Activated CD4-positive, alpha-beta T cell treated with anti-CD3 and anti-CD28 coated beads, Interleukin-2, Interleukin-4, amounts not matched to agents 100 ng/mL and 50 ng/mL, durations not matched to agents 16 hours and 8 hours (primary cell): ENCODE measurements at places on chromosomes 4 and X.

DNA sequence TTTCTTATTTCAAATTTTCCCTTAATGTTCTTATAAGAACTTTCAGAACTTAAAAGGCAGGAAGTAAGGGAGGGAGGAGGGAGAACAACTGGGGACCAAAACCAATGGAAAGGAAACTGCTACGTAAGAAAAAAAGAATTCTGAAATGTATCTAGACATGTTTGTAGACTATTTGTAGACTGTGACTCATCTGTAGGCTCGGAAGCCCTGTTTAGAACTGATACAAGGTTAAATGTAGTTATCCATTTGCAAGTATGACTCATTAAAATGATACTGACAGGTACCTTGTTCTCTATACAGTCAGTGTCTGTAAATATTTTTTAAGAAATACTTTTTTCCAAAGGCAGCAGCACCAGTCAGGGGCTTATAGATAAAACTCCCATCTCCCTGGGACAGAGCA lies 202.0 kb downstream of the DHX15 start:
- DNase-seq, result no peak

DNA sequence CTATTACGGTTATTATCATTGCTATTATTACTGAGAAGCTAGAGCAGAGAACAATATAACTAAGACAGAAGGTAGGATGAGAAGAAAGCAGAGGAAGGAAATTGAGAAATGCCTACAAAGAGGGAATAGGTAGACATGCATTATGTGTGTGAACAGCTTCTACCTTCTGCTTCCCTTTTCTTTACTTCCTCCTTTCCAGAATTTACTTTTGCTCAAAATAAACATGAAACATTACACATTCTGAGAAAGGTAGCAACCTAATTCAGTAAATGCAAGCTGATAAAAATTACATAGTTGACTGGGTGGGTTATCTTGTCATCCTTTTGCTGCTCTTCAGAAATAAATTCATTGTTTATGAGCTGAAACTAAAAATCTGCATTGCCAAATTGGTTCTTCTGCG lies 54.6 kb downstream of the AMOT start:
- no peak for DNase-seq

GRCh38 chr4:173527103-173527891 lies 2.7 kb downstream of the HAND2 start:
- no peak for DNase-seq

GRCh38 chr4:152581536-152582160 lies 45.8 kb upstream of the FBXW7 start:
- DNase-seq, result no peak

GRCh38 chr4:15689540-15689939 lies 7.9 kb downstream of the FAM200B start:
- DNase-seq, result no peak

- DNase-seq, result no peak
Observed at GRCh38 chr4:34037280-34037679, 2207.0 kb downstream of the ARAP2 start.

- DNase-seq, result no peak
Observed at GRCh38 chrX:56783996-56784620, 55.1 kb downstream of the NBDY start.

GRCh38 chr4:52638717-52639116 lies 20.4 kb downstream of the USP46 start:
- DNase-seq, result no peak

- no peak for DNase-seq
Observed at GRCh38 chr4:155909615-155910226, 6.2 kb downstream of the TDO2 start.

DNA sequence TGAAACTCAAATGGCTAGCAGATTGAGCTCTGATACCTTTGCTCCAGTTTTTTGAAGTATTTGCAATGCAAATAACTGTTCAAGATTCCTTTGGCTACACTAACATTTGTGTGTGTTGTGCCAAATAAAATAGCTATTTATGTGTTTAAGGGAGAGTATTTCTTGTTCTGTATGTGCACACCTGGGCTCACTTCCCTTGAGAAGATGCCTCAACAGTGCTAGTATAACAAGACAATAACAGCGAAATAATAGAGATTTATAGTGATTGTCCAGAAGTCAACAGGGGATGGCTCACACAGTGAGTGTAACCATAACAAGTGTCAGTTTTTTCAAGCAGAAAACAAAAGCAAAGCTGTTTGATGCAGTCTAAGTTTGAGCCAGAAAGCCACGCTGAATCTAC lies 460.5 kb downstream of the CENPC start:
- no peak for DNase-seq

- DNase-seq, result no peak
Observed at GRCh38 chrX:68848189-68848940, 19.5 kb downstream of the EFNB1 start.

DNA sequence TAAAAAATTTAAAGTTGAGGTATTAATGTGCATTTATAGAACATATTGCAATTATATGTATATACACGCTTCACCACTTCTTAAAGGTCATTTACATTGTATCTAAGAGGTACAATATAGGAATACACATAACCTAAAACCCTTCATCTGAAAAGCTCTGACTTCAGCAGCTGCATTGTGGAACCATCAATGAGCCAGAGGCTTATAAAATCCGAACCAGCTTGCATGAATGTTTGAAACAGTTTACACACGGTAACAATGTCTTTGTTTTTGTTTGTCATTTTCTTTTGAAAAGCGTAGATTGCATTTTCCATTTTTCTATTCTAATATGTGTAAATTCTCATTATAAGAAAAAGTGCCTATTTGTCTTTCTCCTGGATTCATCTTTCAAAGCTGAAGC lies 221.6 kb downstream of the DCLK2 start:
- DNase-seq, result no peak

GRCh38 chrX:110167952-110168451 lies 149.9 kb downstream of the AMMECR1 start:
- peak; percentile 54 for DNase-seq

GRCh38 chr4:70120323-70120722 lies 33.7 kb upstream of the PRR27 start:
- DNase-seq, result no peak

DNA sequence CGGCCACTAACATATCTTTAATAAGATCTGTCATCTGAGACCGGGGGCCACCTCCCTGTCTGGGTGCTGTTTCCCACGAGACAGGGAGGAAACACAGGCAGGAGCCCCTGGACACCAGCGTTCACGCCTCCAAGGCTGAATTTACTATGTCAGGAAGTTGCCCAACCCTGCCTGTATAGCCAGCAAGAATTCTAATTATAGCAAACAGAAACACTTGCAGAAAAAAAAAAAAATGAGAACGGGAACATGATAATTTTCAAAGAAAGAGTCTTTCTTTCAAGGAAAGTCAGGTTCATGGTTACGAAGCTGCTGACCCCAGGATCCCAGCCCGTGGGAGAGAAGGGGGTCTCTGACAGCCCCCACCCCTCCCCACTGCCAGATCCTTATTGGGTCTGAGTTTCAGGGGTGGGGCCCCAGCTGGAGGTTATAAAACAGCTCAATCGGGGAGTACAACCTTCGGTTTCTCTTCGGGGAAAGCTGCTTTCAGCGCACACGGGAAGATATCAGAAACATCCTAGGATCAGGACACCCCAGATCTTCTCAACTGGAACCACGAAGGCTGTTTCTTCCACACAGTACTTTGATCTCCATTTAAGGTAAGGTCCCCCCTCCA lies at the start of gene IL3RA:
Gene IL3RA (plus strand): TSS at position 455 of the 613 bp plus-strand sequence. CDS start 4,981 bp downstream, outside the sequence.
- peak; percentile 49 for DNase-seq

DNA sequence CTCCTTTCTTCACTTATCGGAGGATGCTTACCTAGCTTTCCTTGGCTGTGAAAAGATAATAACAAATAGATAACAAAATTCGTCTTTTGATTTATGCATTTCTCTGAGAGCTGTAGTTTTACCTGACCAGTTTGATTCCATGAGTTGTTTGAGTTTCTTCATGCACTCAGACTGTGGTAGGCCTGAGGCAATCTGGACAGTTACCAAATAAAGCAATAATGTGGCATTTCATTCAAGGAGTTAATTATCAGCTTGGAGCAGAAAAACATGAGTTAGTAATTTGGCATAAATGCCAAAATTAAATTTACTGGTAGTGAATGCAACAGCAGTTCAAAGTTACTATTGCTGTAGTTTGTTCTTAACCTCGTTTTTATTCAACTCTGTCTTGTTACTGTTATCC lies 53.5 kb downstream of the FABP2 start:
- no peak for DNase-seq

DNA sequence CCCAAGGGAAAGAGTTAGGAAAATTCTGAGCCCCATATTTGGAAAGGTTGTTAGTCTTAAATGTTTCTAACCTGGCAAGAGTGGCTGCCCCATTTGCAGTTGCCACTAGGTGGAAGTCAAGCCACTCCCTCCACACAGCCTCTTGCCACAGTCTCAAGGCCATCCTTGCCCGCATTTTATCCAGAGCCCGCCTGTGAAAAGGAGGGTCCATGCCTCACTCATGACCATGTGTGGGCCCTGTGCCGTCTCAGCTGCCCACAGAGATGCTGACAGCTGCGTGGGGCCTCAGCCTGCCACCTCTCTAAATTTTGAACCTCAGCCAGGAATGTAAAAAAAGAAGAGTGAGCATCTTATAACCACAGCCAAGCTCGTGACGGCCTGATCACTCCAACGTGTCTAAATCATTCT lies 201.5 kb upstream of the FAM241A start:
- peak; percentile 10 for DNase-seq

DNA sequence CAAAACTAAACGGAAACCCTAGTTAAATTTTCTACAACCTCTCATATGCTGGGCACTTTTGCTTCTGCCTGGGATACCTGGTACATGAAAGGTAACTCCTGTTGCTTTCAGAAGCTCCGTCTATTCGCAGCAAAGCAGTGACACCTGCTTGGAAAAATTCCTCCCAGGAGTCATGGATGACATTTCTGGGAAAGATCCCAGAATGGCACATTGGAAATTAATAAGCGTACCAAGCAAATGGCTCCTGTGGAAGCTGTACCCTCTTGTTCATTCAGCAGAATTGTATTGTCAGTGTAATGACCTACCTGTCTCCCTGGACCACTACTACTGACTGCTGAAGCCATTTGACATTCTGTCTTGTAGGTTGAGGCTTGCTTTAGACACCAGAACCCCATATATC lies 349.7 kb upstream of the NOCT start:
- no peak for DNase-seq

DNA sequence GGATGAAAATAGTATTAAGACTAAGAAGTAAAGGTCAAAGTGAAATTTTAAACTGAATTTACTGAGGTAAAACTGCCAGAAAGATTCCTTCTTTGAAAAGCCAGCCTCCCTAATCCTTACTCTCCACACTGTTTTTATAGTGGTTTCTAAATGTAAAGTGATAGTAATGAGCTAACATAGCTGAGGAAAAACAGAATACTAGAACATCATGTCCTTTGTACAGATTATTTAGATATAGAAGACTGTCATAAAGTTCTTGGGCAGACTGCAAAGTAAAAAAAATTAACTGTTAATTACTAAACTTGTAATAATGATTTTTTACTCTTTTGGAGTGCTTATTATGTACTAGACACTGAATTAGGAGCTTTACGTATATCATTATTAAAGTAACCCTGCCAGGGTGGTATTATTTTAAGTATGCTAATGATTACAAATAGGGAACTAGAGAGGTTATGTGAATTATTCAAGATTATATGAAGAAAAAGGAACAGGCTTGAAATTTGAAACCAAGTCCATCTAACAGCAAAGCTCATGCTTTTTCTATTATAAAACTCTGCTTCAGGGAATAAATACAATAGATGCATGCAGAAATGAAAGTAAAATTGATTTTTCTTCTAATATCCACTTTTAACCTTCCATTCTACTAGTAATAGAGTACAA lies 150.5 kb downstream of the TBCK start:
- no peak for DNase-seq

DNA sequence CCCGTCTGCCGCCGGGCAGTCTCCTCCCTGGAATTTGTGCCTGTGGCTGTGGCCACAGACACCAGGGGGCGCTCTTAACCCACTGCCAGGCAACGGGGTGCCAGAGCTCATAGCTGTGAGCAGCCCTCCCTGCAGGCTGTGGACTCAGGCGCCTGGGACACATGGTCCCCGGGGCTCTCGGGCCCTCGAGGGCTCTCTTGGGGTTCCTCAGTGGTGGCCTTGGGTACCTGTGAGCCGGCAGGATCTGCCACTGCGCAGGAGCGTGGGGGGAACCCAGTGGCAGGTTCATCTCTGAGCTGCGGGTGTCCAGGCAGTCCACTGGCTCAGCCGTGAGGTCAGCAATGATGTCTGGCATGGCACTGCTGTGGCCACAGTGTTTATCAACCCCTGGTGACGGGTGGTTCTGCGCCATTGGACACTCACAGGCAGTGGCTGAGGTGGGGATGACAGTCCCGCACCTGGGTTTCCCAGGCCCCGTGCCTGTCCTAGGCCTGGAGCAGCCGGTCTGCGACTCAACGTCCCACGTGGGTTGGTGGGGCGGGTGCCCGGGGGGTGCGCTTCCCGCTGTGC lies 37.2 kb downstream of the PCGF3 start:
- peak; percentile 73 for DNase-seq

DNA sequence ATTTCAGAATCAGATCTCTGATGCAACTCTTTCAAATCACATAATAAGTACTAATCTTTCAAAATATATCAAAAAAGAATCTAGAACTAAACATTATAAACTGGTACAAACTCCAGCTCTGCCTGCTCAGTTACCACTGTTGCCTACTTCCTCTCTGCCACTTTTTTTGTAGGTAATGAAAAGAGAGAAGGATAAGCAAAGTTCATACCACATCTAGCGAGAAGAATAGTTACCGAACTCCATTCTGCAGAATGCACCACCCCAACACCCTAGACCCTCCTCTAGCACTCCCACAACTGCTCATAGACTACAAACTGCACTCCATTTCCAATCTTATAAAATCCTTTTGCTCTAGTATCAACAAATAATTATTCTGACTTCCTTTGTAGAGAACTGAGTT lies 19.7 kb upstream of the LRBA start:
- DNase-seq, result no peak

- peak; percentile 54 for DNase-seq
Observed at GRCh38 chr4:53688186-53688790, 97.0 kb upstream of the LNX1 start.

DNA sequence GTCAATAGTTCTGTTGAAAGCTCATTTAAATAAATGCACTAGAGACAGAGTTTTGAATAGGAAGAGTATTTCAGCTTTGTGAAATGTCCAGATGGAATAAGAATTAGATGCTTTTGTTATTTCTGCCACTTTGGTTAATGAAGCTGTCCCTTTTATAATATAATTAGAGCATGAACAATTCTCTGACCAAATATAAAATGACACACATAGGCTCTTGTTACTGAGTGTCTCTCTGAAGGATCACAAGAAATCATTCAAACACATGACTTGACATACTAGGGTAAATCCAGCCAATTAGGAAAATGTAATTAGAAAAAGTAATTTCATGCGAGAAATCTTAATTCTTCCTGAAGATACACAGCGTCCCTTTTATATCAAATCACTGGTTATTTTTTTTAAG lies 68.4 kb upstream of the DDIT4L start:
- DNase-seq, result no peak

- peak; percentile 47 for DNase-seq
Observed at GRCh38 chr4:38503689-38504395, 160.2 kb upstream of the KLF3 start.

- no peak for DNase-seq
Observed at GRCh38 chr4:112916868-112917267, 132.6 kb upstream of the ANK2 start.

GRCh38 chrX:44265559-44265958 lies 77.9 kb downstream of the EFHC2 start:
- no peak for DNase-seq
